ENCODE measurements at places on chromosomes 7 and 10. TPM values are rescaled to one million over a fixed set of nuclear protein-coding genes. Genes with fewer than 3 reads are reported as not detected.

The TFR2 gene
- polyA plus RNA-seq = 0.93 TPM

The FANK1 gene
- polyA plus RNA-seq = 13.1 TPM

GRCh38 chr10:688312-689120, 952 bp downstream of the DIP2C start:
- no peak for DNase-seq

DNA sequence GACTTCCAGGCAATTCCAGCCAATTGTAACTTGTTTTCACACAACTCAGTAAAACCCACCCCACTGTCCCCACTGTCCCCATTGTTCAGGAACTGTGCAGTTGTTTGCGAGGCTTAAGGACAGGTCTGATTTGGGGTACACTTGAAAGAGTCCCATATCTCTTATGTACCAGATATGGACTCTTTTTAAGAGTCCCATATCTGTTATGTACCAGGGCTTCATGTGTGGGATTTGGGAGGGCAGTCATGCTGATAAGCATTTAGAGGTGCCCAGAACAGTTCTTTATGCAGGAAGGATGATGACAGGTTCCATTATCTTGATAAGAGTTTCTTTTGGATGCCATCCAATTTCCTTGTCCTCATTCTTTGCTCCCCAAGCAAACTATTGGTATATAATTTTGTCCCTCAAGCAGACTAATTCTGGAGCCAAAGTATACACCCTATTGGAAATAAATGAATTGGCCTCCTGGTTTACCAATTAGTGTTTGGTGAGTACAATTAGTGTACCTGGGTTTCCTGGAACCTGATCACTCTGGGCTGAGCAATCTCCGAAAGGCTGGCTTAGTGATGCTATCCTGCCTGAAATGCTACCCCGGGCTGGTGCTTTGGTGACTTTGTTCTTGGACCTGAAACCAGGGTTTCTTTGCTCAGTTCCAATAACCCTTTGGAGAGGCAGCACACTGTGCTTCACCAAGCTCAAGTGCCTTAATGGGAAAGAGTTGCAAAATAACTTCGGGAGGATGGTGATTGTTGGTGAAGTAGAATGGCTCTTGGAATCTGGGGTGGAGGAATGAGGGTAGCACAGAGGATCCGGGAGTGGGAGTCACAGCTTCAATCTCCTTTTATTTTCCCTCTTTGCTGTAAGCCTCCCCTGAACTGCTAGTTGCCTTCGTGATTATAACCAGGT, 6.2 kb upstream of the DMBT1 start:
- DNase-seq = no peak

- DNase-seq = no peak
Observed at GRCh38 chr10:34845070-34845469, 30.0 kb upstream of the PARD3 start.

DNA sequence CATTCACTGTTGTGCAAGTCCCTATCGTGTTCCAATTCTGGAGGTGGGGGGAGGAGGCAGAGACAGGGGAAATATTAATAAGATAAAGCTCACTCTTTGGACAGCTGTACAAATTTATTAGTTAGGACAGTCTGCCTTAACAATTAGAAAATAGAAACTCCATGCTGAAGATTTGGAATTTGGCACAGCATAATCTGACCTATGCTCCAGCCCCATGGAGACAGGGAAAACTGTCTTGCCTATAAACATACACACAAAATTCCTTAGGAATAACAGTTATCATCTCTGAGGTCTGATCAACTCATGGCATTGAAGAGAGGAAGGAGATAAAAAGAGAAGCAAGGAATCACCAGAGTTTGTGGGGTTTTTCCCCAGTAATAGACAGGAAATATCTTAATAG, 335.4 kb upstream of the MEOX2 start:
- no peak for DNase-seq

GRCh38 chr10:47325303-47326291, 3.3 kb downstream of the GDF2 start:
- no peak for DNase-seq

GRCh38 chr10:29204070-29204800, 84.6 kb upstream of the LYZL1 start:
- DNase-seq = peak; percentile 78
